Lung microvascular endothelial cell (primary cell): ENCODE measurements at places on chromosomes 12 and 14. TPM values are rescaled to one million over a fixed set of nuclear protein-coding genes. Genes with fewer than 3 reads are reported as not detected.

- DNase-seq: no peak
Observed at GRCh38 chr12:76555797-76556196, 3.8 kb downstream of the OSBPL8 start.

The DDX55 gene
- total RNA-seq: 6.5 and 10.5 TPM in 2 replicates

The ETFRF1 gene
- total RNA-seq: 11.7 and 13.7 TPM in 2 replicates

GRCh38 chr12:79301181-79301580 lies 389.6 kb downstream of the PAWR start:
- no peak for DNase-seq

The BICDL1 gene
- total RNA-seq: under 0.01 TPM in 2 replicates

DNA sequence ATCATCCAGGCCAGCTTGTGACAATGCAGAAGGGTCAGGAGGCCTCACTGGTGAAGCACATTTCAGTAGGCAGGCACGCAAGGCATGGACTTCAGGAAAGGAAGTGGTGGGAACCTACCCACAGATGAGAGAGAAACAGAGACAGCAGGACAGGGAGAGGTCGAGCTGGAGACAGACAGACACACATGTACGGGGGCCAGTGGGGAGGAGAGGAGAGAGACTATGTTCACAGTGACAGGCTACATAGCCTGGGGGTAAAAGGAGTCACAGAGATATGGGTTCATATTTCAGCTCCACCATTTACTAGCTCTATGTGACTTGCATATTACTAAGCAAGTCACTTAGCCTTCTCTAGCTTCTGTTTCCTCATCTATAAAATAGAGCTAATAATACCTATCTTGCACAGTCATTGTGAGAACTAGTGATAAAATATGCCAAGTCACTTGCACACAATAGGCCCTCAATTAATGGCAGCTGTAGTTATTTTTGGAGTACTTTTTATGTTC lies 91.1 kb upstream of the FUT8 start:
- DNase-seq: no peak

- peak; percentile 46 for DNase-seq
Observed at GRCh38 chr14:51650716-51651387, 858 bp upstream of the FRMD6 start.

The OAS2 gene
- total RNA-seq: 0.60 and 3.3 TPM in 2 replicates

The NEUROD4 gene
- not detected in 2 replicates for total RNA-seq

GRCh38 chr12:86081843-86082242 lies 174.3 kb downstream of the MGAT4C start:
- DNase-seq: no peak

DNA sequence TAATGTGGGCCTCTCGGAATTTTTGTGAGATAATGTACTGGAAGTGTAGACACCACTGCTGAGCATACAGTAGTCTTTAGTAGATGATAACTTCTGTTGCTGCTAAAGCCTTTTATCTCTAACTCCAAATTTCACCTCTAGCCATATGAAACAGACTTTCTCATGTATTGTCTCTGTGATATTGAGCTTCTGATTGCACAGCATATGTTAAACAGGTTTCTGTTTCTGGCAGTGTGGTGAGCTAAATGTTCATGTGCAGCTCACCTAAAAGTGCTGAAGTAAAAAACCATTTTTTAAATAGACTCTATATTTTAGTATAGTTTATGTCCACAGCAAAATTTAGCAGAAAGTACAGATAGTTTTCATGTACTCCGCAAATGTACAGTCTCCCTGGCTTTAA lies 89.3 kb upstream of the ALX1 start:
- DNase-seq: no peak

GRCh38 chr12:92432724-92433441 lies 269.9 kb upstream of the PLEKHG7 start:
- no peak for DNase-seq

DNA sequence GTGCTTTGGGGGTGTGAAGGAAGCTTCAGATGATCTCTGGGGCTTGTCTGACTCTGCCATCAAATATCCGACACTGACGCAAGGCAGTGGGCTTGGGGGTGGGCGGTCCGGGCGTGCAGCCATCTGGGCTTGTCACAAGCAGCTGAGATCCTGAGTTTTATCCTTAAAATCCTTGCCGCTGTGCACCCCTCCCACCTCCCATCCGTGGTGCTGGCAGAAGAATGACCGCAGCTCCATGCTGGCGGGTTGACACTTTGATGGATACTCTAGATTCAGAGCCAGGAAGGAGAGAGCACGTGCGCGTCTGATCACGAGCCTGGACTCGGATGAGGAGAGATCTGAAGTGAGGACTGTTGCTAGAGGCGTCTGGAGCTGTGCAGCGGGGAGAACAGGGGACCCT lies 3.0 kb downstream of the ZFYVE21 start:
- no peak for DNase-seq

The KLHL33 gene
- under 0.01 TPM in 2 replicates for total RNA-seq

- no peak for DNase-seq
Observed at GRCh38 chr14:85254711-85255110, 275.2 kb upstream of the FLRT2 start.

The RPGRIP1 gene
- 0.20 and 0.22 TPM in 2 replicates for total RNA-seq

DNA sequence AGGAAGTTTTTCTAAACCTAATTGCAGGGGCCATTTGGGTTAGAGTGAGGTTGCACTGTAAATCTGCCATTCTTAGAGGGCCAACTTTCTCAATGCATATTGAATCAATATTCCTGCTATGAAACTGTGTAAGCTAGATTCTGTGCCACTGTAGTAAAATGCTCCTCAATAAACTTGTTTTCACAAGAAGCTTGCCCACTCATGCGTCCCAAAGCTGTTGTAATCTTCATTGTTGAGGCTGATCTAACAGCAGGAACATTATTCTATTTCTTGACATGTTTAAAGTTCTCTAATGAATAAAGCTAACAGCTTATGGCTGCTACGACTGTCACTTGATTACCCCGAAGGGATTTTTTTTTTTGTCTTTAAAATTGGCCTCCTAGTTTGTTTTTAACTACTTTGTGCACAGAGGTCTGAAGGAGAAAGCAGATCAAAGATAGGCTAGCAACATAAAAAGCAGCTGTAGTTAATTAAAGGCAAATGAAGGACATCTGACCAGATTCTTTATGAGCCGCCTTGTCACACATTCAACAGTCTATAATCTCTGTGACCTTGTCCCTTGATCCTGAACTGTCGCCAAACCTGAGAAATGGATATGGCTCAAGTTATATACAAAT lies 243.7 kb downstream of the PAX9 start:
- DNase-seq: no peak

DNA sequence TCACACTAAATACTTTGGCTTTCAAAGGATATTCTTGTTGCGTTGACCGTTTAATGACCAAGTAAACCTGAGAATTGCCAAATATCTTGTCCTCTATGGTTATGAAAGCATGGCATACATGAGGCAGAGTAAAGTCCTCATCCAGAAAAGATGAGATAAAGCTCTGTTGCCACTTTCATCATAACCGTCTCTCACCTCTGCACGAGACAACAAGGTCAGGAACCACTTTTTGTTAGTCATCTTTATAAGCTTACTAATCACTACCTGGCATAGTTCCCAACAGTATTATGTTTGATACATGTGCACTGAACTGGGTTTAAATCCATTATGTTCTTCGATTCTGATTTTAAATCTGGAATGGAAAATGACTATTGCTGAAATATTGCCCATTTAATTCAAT lies 31.3 kb downstream of the PTPRB start:
- peak; percentile 68 for DNase-seq

- DNase-seq: no peak
Observed at GRCh38 chr12:18439541-18439940, 178.2 kb downstream of the PIK3C2G start.

The A2M gene
- 3.8 and 19.0 TPM in 2 replicates for total RNA-seq

The TAS2R42 gene
- not detected in 2 replicates for total RNA-seq

The PIP4P1 gene
- 18.7 and 23.4 TPM in 2 replicates for total RNA-seq

DNA sequence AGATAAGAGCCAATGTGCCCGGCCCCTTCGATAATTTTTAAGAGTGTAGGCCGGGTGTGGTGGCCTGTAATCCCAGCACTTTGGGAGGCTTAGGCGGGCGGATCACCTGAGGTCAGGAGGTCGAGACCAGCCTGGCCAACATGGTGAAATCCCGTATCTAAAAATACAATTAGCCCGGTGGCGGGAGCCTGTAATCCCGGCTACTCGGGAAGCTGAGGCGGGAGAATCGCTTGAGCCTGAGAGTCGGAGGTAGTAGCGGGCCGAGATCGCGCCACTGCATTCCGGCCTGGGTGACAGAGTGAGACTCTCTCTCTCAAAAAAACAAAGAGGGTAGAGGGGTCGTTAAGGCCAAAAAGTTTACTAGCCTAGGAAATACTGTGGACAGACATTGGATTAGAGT lies 2.6 kb downstream of the KRAS start:
- no peak for DNase-seq

- no peak for DNase-seq
Observed at GRCh38 chr12:15520844-15521243, 198.5 kb downstream of the PTPRO start.

The RNASE3 gene
- not detected in 2 replicates for total RNA-seq

GRCh38 chr12:98259693-98260092 lies 255.7 kb upstream of the TMPO start:
- DNase-seq: no peak

GRCh38 chr12:107778383-107779025 lies 4.0 kb downstream of the ASCL4 start:
- DNase-seq: no peak

GRCh38 chr14:68587931-68588330 lies 204.9 kb downstream of the ZFP36L1 start:
- DNase-seq: no peak

DNA sequence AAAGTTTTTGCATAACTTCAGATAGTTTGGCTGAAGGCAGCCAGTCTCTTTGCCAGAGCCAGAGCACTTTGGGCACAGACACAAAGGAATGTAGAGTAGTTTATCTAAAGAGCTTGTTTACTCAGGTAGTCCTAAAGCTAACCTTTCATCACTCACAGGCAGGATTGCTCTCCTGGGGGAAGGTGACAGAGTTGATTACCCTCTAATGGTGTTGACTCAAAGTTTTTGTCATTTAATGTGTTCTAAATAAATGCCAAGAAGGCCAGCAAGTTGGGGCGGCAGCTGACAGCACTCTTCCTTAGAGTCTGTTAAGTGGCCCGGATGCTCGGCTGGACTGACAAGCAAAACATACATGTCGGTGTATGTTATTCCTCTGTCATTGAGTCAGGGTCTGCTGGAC lies 9.3 kb upstream of the TAS2R46 start:
- DNase-seq: no peak

The ADAMTS20 gene
- not detected in 2 replicates for total RNA-seq

The BMP4 gene
- 25.1 and 48.2 TPM in 2 replicates for total RNA-seq

- DNase-seq: no peak
Observed at GRCh38 chr14:65588426-65589140, 176.1 kb downstream of the FUT8 start.

DNA sequence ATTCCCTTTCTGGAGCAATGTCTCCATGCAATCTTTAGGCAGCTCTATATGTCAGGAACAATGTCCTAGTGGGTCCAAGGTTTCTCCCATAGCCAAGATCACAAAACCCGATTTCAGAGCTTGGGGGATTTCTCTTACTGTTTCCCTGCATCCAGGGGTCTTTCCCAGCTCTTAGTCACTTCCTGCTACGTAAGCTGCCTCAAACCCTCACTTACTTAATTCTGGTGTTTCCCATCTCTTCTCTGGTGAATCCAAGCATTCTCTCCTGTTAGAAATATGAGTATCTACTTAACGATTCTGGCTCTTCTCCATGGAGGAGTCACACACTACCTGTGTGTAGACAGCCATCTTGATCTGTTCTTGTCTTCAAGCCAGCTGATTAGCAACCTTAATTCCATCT lies 80.0 kb downstream of the IFNG-AS1 start:
- no peak for DNase-seq

GRCh38 chr14:105196265-105196960 lies 15.3 kb upstream of the NUDT14 start:
- DNase-seq: peak; percentile 85

GRCh38 chr12:11965258-11965910 lies 105.4 kb upstream of the BCL2L14 start:
- no peak for DNase-seq

DNA sequence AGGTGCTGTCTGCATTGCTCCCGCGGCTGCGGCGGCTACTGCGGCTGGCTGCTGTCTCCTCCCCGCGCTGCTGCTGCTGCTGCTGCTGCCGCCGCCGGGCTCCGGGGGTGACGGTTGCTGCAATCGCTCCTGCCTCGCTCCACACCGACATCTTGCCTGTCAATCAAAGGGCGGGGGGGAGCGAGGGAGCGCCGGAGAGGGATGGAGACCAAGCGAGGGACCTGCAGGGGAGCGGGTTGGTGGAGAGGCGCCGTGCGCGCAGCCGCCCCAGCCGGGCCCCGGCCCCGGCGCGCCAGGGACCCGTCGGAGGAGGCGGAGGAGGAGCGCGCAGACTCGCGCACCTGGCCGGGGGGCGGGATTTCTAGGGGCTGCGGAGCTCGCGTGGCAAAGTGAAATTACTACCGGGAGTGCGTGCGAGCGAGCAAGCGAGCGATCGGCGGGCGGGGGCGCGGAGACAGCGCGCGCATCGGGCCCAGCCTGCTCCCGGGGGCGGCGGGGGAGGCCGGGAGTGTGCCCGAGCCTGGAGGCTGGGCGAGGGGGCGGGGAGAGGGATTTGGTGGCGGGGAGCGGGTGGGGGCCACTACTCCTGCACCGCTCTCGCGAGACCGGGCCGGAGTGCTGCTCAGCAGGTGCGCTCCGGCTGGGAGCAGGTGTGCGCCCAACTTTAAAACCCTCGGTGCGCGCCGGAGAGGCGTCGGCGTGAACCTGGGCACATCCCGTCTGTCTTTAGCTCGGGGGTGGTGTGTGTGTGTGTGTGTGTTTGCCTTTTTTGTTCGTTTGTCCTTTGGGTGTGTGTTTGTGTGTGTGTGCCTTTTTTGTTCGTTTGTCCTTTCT lies at the start of gene KSR2:
KSR2 (minus strand) TSS at position 165 of the 834 bp plus-strand sequence. CDS start 735 bp downstream, outside the sequence.
- DNase-seq: peak; percentile 11

DNA sequence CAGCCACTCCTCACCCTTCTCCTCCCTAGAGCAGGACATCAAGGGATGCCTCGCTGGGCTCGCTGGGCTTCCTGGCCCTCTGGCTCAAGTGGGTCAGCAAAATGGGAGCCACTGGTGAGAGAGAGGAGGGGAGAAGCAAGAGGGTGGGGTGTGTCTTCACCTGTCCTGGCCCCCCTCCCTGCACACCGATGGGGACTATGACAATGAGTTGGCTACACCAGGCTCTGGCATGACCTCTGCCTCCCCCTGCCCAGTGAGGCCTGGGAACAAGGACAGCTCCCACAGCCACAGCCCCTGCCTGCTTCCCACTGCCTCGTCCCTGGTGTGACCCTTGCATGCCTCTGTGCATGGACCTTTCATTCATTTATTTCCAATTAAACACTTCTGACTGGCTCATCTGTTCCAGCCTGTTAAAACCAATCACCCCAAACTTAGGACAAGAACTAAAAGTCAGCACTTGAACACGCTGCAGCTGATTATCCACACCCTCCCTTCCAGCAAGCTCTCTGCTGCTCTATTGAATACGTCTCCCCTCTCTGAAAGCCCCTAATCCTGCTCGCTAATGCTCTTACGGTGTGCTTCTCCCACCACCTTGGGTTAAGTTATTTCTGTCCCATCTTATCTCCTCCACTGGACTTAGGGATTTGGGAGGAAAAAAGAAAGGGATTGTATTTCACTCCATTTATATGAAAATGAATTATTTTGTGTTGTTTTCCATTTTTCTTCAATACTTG lies 5.8 kb upstream of the PPP2R5C start:
- no peak for DNase-seq

- DNase-seq: no peak
Observed at GRCh38 chr12:48822139-48822538, 3.8 kb downstream of the CACNB3 start.
